Hematopoietic multipotent progenitor cell treated with erythropoietin and hydrocortisone succinate and interleukin-3 and kit ligand, for 8 days (in vitro differentiated cells): ENCODE measurements at places on chromosomes 16 and 17.

DNA sequence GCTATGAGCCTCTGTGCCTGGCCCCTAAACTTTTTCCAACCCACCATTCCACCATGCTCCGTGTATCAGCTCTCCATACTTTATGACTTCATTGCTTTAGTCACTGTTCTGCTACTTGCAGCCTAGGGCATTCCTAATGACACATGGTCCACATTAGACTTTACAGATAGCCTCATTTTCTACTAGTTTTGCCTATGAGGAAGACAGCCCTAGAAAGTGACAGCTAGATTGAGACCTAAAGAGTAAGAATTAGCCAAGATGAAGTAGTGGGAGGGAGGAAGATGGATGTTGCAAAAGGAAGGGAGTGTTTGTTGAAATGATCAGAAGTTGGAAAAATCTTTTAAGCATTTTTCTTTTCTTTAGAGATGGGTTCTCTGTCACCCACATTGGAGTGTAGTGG is 11.0 kb downstream of the C16orf54 start:
- DNase-seq = no peak

- no peak for DNase-seq
Observed at GRCh38 chr16:63913290-63913689, 1208.6 kb downstream of the CDH11 start.

GRCh38 chr16:24810951-24811843 is 34.6 kb upstream of the SLC5A11 start:
- no peak for DNase-seq

GRCh38 chr16:83530293-83530692 is 277.5 kb upstream of the HSBP1 start:
- DNase-seq = no peak

DNA sequence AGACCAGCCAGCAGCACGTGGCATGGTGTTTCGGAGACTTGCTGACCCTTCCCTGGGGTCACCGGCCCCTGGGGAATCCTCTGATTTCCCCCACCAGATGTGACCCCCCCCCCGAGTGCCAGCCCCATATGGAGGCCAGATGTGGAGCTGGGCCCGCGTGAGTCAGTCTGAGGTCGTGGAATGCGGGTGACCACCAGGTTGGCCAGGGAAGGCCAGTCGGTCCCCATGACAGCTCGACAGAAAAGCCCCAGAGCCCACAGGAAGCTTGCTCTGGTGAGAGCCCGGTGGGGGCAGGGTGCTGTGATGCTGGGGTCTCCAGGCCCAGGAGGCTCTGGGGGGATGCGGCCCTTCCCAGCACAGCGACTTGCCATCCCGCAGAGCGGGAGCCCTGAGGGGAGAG is 209.0 kb downstream of the NTN1 start:
- no peak for DNase-seq

DNA sequence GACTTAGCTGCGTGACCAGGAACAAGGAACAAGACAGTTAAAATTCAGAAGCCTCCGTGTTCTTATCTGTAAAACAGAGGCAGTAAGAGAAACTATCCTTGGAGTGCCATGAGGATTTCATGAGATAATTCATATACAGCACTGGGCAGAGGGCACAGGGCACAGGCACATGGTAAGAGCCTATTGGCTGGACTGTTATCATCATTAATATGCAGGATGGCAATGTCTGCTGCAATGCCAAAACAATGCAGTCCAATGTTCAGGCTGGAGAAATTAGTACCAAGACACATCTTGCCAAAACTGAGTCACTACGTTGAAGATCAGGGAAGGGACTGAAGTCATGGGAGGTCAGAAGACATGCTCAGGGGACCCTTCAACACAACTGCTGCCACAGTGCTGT is 13.6 kb downstream of the CDRT4 start:
- DNase-seq = no peak

GRCh38 chr16:8958344-8959167 is 5.2 kb downstream of the USP7 start:
- DNase-seq = peak; percentile 33

DNA sequence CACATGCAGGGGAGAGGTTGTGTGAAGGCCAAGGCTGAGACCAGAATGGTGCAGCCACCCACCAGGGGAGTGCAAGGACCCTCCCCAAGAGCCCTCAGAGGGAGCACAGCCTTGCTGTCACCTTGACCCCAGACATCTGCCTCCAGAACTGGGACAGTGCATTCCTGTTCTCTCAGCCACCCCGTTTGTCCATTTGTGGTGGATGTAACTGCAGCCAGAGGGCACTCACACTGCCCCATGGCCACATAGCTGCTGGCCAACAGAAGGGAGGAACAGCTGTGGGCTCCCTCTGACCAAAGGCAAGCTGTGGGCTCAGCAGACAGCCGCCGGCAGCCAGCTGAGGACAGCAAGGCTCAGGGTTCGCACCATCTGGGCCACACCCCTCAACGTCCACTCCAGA is 49.8 kb upstream of the KLHDC4 start:
- DNase-seq = no peak

DNA sequence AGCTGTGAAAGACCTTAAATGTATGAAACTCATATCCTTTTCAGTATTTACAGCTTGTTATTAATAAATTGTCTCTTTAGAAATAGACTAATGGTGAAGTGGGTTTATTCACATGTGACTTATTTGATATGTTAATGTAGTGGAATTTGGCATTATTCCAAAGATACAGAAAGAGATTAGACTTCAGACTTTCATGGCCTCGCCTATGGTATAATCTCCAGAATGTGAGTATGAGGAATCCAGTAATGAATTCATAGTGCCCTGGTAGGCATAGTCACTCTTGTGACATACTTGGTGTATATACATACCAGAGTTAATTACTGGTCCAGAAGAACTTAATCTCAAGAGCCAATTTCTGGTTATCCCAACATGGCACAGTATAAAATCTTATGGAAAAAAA is 72.7 kb downstream of the OMG start:
- DNase-seq = peak; percentile 34

DNA sequence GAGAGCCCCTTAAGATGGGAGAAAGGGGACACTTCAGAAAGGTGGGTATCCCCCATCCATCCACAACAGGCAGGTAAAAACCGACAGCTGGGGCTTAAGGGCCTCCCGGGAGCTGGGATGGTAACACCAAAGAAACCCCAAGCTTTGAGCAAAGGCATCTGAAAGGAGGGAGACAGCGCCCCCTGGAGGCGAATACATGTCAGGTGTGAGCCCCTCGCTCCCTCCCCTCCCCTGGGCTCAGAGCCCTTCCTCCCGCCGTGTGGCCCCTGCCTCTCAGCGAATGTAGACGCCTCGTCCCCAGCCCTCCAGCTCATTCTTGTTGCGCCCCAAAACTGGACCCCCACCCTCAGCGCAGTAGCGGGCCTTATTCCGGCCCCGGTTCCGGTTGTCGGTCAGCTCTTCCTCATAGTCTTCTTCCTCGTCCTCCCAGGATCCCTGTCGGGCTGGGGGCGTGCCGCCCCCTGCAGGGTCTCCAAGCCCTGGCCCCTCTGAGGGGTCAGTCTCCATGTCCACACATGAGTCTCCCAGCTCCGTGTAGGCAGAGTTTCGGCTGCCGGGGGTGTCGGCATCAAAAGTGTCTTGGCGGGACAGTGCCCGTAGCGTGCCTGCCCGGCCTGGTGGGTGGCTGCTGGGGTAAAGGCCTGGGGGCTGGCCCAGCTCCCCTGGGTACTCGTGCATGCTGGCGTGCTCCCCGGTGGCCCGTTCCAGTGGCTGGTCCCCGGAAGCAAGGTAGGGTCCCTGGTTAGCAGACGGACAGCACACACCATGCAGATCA is 9.1 kb upstream of the ARL5C start:
- peak; percentile 78 for DNase-seq

DNA sequence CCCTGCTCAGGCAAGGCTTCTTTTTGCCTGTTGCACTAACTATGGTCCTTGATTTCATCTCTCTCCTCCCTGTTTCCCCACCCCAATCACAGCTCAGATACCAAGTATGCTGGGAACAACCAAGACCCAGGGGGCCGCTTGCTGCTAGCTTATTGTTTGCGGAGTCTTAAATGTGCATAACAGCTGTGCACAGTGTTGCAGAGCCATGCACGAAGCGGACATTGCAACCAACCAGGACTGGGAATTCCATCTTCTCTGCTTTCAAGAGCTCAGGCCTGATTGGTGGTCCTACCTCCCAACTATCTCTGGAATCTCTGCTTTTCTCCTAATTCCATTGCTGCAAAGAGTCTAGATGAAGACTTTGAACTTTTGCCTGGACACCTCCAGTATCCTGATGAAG is 281.3 kb upstream of the TNRC6C start:
- DNase-seq = no peak

- DNase-seq = no peak
Observed at GRCh38 chr16:9660898-9661297, 521.3 kb downstream of the GRIN2A start.

- no peak for DNase-seq
Observed at GRCh38 chr17:80605326-80606066, 60.9 kb downstream of the RPTOR start.

- DNase-seq = no peak
Observed at GRCh38 chr16:56841659-56842058, 23.3 kb upstream of the SLC12A3 start.

GRCh38 chr17:49402706-49403105 is 12.0 kb downstream of the PHB1 start:
- no peak for DNase-seq

GRCh38 chr17:20998571-20999043 is 44.2 kb downstream of the USP22 start:
- DNase-seq = no peak

DNA sequence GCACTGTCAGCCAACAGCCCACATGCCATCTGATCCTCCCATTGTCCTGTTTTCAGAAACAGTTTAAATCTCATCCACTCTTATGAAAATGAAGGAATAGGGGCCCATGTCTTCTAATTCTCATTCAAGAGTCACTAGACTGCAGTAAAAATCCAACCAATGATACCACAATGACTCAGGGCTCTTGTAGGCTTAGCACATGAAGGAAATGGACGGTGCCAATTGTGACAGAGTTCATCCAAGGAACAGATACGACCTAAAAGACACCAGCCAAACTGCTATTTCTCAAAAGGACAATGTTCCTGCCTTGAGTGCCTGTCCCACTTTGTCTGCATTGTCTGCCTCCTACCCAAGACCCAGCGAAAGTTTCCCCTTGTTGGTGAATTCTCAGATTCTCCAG is 204.8 kb upstream of the COX10 start:
- DNase-seq = no peak
